ENCODE measurements at places on chromosomes 3 and 15. TPM values are rescaled to one million over a fixed set of nuclear protein-coding genes. Genes with fewer than 3 reads are reported as not detected.

DNA sequence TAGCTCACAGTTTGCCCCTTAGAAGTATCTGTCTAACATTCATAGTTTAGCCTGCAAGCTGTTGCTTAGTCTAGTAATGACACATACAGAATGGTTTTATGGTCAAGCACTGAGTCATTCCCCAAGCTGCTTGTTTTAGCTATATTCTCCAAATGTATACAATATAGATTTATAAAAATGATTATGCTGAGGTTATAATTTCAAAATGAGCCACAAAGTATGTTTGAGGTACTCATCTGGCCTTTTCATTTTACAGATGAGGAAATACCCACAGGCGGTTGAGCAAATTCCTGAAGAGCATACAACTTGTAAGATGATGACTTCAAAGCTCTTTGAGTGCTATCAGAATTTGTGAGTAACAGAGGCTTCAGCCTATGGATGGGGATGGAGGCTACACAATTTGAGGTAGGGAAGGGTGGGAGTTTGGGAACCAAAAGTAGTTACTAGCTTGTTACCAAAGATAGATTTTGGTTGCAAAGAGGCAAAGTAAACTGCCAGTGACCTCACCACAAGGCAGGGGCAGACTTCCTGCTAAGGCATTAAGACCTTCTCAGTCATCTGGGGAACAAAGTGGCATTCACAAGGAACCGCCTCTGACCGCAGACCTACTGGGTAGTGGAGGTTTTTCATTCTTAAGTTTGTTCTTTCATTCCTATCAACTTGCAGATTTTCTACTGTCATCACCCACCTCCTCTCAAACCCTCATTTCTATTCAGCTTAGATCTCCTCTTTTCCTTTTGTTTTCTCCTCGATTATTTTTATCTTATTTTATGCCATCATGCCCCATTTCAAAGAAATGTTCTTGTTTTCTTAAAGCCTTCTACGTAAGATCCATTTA lies 257.2 kb upstream of the NECTIN3 start:
- H3K27ac ChIP-seq, result no peak overlapping the region
- no peak for DNase-seq
- H3K4me3 ChIP-seq, result no peak overlapping the region
- H3K36me3 ChIP-seq, result no peaks in the 10 kb centered on the region
- no peaks in the 10 kb centered on the region for H3K4me1 ChIP-seq
- no peaks in the 10 kb centered on the region for H3K27me3 ChIP-seq

CHRFAM7A gene
- 2.8 TPM for total RNA-seq

DNA sequence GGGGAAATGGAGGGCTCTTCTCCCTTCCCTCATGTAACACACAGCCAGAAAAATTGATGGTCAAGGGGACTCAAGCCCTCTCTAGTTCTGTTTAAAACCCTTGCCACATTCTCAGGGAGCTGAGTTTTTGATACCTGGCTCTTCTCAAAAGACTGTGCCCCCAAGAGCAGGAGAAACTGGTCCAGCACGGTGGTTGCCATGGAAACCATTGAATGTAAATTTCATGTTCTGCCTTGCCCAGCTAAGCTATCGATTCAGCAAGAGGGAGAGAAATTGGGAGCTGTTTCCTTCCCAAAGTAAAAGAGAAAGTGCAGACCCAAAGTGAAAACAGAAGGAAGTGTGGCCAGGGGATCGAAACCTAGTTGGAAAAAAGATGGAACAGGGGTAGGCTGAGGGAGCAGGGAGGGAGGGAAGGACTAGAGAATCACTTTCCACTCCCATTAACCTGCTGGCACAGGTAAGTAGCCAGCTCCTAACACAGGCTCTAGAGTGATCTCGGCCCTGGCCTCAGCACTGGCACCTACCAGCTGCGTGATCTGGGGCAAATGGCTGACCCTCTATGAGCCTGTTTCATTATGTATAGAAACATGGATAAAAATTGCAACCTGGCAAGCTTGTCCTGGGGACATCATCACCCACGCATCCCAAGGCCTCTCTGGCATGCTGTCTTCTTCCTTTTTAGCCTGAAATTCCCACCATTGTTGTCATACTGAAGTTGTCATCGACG lies 140.9 kb downstream of the TPRA1 start:
- no peaks in the 10 kb centered on the region for H3K4me1 ChIP-seq
- no peak overlapping the region for H3K4me3 ChIP-seq
- H3K27ac ChIP-seq, result no peak overlapping the region
- H3K36me3 ChIP-seq, result no peaks in the 10 kb centered on the region
- peaks cover 22% of the 10 kb centered on the region for H3K27me3 ChIP-seq
- DNase-seq, result no peak

- H3K27ac ChIP-seq, result no peak overlapping the region
- no peak for DNase-seq
- no peaks in the 10 kb centered on the region for H3K4me1 ChIP-seq
- no peaks in the 10 kb centered on the region for H3K36me3 ChIP-seq
- no peaks in the 10 kb centered on the region for H3K27me3 ChIP-seq
- H3K4me3 ChIP-seq, result no peak overlapping the region
Observed at GRCh38 chr15:54014067-54014655, 35.9 kb downstream of the UNC13C start.

DNA sequence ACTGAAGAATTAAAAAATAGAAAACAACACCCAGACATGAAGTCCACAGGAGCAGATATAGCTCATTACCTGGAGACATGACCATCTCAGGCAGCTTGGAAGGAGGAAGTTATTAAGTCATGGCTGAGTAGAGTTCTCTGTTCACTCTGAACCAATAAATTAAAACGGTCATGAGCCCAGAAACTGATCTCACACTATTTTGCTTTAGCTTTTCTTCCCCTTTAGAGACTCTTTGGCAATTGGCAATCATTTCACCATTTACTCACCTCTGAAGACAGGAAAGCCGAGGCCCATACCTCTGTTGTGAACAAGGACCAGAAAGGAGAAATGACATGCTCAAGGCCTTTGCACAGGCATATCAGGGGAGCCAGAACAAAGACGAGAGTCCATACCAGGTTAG lies 26.6 kb downstream of the CLDN18 start:
- no peak for DNase-seq
- no peaks in the 10 kb centered on the region for H3K36me3 ChIP-seq
- H3K27me3 ChIP-seq, result no peaks in the 10 kb centered on the region
- H3K27ac ChIP-seq, result no peak overlapping the region
- no peaks in the 10 kb centered on the region for H3K4me1 ChIP-seq

- no peak overlapping the region for H3K4me3 ChIP-seq
- H3K27ac ChIP-seq, result no peak overlapping the region
- H3K4me1 ChIP-seq, result peaks cover 44% of the 10 kb centered on the region
- no peak for DNase-seq
- H3K36me3 ChIP-seq, result peaks cover 11% of the 10 kb centered on the region
- H3K27me3 ChIP-seq, result no peaks in the 10 kb centered on the region
Observed at GRCh38 chr3:11201251-11202019, 47.1 kb downstream of the HRH1 start.

DNA sequence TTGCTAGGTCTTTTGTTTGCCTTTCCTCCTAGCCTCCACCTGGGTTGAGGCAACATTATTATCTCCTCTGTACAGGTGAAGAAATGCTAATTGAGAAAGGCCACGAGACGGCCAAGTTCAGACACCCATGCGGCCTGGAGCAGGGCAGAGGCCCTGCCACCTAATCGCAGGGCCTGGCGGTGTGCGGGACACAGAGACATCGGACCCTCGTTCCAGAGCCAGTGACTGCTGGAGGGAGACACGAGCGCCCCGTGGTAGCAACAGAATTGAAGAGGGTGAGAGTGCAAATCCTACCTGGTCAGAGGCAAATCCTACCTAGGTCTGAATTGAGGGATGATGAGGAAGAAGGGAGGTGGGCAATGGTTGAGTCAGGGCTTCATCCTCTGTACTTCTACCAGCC lies 113.8 kb upstream of the MEF2A start:
- H3K36me3 ChIP-seq, result no peaks in the 10 kb centered on the region
- H3K4me3 ChIP-seq, result no peak overlapping the region
- DNase-seq, result no peak
- H3K27me3 ChIP-seq, result no peaks in the 10 kb centered on the region
- peaks cover 69% of the 10 kb centered on the region for H3K4me1 ChIP-seq

DNA sequence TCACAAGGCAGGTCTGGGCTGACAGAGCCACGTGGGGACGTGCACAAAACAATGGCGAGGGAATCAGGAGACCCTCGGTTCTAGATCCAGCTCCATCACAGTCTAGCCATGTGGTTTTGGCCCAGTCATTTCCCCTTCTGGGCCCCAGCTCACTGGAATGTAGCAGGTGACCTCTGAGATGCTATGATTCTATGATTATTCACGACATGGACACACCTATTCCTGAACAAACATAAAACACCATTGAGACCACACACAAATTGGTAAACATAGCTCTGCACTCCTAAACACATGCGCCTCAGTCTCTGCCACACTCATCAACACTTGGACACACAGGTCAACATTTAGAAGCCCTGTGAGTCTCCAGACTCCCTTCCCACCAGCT lies 9.0 kb downstream of the IGDCC4 start:
- H3K36me3 ChIP-seq, result no peaks in the 10 kb centered on the region
- H3K27me3 ChIP-seq, result peaks cover 58% of the 10 kb centered on the region
- H3K27ac ChIP-seq, result no peak overlapping the region
- DNase-seq, result no peak
- no peak overlapping the region for H3K4me3 ChIP-seq

All from left lung (tissue), 14 donors.